ENCODE measurements at places on chromosomes 2 and 18. TPM values are rescaled to one million over a fixed set of nuclear protein-coding genes. Genes with fewer than 3 reads are reported as not detected.

DNA sequence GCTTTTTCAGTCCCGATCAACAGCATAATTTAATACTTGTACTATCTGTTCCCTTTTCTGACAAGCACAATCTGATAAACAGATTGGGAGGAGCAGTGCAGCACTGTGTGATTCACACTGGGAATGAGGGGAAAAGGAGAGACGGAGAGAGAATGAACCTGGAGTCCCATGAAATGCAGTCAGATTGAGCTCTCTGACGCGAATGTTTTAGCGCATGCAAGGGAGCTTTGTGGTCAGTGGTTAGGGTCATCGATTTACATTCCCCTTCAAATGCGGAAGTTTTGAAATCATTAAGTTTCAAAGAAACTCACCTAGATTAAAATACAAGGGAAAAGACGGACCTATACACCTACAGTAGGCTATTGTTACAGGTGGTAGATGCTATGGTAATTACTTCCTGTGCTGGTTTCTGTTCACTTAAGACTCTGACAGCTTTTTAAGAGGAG, 99.6 kb downstream of the KCTD1 start:
- no peak for DNase-seq

DNA sequence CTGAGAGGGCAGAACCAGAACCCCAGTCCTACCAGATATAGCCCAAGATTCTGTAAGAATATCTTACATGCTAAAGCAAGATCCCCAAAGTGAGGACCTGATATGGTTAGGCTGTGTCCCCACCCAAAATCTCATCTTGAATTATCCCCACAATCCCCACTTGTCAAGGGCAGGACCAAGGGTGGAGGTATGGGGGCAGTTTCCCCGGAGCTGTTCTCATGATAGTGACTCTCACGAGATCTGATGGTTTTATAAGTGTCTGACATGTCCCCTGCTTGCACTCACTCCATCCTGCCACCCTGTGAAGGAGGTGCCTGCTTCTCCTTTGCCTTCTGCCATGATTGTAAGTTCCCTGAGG, 19.9 kb downstream of the TTC32 start:
- no peak for DNase-seq

DNA sequence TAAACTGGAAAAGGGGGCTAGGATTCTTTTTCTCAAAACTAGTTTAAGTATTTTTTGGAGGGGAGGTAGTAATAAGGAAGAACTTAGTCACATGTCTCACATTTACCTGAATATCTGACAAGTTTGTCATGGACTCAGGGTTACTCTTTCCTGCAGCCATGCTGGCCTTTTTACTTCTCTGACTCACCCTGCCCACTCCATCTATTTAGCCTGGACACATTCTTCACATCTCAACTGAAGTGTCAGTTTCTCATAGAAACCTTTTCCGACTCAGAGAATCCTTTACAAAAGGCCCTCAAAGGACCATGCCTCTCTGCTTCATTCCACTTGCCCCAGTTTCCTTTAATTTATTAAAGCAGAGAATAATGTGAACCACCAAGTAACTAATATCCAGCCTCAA, 42.6 kb downstream of the SCN7A start:
- DNase-seq = no peak

- no peak for DNase-seq
Measured at GRCh38 chr18:49669403-49669802, 107.5 kb downstream of the LIPG start.

DNA sequence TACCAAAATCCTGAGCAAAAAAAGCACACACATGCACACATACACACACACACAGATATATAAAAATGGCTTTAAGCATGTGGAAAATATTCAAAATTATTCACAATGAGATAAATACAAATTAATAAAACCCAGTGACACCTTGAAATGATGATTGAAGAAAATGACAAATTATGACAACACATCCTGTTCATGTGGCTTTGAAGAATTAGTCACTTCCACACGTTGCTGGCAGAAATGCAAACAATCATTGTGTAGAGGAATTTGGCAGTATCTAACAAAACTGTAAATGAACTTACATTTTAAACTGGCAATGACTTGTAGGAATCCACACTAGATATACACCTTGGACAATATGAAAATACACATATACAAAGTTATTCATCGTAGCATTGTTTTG, 95.8 kb upstream of the RGPD4 start:
- no peak for DNase-seq

DNA sequence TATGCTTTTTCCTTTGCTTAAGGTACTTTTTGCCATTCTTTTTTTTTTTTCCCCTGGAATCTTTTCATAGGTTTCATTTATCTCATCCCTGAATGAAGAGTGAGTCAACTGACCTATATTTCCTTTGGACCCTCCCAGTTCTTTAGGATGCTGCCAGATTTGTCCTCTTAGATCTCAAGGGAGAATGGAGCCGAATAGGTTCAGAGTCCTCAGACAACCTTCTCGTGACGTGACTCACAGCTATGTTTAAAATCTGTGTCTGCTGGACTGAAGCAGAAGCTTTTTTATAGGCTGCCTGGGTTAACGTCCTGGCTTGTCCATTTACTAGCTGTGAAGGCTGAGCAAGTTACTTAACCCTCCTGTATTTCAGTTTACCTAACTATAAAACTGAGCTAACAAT, 358.6 kb downstream of the DLGAP1 start:
- DNase-seq = no peak

GRCh38 chr18:50161597-50162205, 33.2 kb downstream of the MYO5B start:
- no peak for DNase-seq

DNA sequence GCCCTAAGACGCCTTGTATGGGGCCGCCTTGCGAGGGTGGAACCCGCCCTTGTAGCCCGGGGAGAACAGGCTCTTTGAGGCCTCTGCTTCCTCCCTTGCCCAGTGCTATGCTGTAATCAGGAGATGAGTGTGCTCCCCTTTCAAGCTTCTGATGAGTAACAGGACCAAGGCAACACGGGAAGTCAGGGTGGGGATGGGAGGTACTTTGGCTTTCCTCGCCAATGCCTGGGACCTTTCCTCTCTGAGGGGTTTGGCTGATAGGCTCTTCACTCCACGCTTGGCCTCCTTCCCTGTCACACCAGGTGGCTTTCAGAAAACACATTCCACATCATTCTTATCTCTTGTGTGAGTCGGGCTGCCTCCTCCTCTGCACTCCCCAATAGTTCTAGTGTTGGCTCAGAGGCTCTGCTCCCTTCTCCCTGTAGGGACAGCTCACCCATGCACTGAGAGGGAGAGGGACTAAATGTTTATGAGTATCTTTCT, 223.7 kb upstream of the TRIB2 start:
- no peak for DNase-seq

DNA sequence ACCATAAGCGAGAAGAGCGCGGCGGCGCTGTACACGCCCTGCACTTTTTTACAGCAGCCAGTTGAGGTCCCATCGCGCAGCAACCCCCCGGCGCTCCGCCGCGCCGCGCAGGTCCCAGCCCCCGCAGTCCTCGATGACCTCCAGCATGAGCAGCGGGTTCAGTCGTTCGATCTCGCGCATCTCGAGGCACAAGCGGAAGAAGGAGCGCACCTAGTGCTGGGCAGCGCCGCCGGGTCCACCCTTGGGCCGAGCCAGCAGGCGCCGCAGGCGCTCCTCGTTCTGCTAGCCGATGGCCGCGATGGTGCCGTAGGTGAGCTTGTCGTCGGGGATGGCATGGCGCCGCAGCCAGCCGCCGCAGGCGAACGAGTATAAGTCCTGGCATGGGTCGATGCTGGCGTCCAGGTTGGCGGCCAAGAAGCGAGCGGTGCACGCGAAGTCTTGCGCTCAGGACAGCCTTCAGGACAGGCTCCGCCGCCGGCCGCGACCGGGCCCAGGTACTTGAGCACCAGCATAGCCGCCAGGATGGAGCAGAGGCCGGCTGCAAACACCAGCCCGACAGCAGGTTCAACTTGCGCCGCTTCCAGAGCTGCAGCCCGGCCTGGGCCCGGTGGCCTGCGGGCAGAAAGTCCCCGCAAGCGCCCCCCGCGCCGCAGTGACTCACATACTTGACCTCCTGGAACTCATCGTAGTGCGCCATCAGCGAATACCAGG, 8.3 kb downstream of the ALPP start:
- no peak for DNase-seq

GRCh38 chr2:189168856-189169499, 10.6 kb downstream of the COL5A2 start:
- DNase-seq = no peak

DNA sequence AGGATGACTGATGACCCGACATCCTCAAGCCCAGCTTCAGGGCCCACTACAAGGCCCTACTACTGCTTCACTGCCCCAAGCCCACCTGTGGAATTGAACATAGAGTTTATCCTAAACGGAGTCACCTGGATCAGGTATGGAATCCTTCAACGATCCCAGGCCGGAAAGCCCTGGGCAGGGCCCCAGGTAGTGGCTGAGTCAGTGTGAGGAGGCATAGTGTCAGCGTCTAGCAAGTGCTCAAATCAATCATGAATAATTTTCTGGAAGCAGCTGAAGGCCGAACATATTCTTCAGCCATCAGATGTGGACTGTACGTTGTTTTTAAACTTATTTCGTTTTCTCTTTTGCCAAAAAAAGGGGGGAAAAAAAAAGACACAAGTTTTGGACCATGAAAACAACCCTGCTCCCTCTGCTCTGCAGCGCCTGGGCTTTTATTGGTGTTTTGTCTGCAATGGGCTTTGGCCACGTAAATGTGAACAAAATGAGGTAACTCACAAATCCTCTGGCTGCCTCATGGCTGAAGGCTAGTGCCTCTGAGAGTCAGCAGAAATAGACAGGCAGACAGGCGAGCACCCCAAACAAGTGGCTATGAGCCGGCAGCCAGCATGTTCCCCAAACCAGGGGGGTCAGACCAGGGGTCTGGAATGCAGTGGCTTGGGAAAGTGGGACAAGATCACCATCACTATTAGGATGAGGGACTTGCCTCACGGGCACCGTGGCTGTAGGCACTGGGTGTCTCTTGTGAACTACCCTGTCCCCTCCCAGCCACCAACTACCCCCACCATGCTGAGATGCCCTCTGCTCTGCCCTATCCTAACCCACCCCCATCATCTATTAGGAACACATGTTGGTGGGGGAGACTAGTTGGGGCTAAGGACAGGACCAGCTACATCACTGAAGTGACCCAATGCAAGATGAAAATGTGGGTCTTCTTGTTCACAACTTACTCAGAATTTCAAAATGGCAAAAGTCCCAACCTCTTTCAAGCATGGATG, 51.4 kb downstream of the TTC32 start:
- DNase-seq = no peak

GRCh38 chr2:12071318-12071717, 324.9 kb downstream of the LPIN1 start:
- DNase-seq = no peak

GRCh38 chr2:45345331-45346234, 265.5 kb downstream of the SRBD1 start:
- no peak for DNase-seq

GRCh38 chr2:122191331-122191730, 435.9 kb downstream of the TSN start:
- DNase-seq = no peak

- no peak for DNase-seq
Measured at GRCh38 chr2:191362841-191363240, 117.6 kb downstream of the MYO1B start.

DNA sequence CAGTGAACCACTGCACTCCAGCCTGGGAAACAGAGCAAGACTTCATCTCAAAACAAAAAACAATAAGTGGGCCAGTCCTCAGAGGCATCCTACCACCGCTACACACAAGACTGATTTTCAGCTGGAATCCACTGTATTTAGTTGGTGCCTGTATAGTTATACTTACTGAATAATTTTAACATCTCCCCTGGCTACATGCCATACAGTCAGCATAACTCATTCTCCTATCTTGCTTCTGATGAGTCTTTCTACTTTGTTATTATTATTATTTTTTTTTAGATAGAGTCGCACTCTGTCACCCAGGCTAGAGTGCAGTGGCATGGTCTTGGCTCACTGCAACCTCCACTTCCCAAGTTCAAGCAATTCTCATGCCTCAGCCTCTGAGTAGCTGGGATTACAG, 19.9 kb upstream of the CAB39 start:
- no peak for DNase-seq

- DNase-seq = no peak
Measured at GRCh38 chr2:27051902-27052645, 606 bp downstream of the AGBL5 start.

GRCh38 chr2:6754419-6754818, 111.3 kb downstream of the CMPK2 start:
- DNase-seq = no peak

- DNase-seq = peak; percentile 63
Measured at GRCh38 chr18:11324956-11325882, 175.8 kb upstream of the PIEZO2 start.

DNA sequence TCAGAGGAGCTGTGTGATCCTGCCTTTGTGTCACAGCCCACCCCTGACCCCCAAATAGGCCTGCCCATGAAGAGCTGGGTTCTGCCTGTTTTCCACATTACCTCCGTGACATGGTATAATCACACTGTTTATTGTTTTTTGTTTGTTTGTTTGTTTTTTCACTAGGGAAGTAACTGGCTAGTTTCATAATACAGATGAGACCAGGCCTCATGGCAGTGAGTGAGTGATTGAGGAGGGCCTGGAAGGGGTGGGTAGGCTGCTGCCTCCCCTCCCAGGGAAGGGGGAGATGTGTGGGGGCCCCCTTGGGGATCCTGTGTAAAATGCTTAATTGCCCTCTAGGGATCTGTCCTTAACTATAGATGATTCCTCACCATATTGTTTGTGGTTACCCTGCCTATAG, 190.5 kb downstream of the LDLRAD4 start:
- no peak for DNase-seq

DNA sequence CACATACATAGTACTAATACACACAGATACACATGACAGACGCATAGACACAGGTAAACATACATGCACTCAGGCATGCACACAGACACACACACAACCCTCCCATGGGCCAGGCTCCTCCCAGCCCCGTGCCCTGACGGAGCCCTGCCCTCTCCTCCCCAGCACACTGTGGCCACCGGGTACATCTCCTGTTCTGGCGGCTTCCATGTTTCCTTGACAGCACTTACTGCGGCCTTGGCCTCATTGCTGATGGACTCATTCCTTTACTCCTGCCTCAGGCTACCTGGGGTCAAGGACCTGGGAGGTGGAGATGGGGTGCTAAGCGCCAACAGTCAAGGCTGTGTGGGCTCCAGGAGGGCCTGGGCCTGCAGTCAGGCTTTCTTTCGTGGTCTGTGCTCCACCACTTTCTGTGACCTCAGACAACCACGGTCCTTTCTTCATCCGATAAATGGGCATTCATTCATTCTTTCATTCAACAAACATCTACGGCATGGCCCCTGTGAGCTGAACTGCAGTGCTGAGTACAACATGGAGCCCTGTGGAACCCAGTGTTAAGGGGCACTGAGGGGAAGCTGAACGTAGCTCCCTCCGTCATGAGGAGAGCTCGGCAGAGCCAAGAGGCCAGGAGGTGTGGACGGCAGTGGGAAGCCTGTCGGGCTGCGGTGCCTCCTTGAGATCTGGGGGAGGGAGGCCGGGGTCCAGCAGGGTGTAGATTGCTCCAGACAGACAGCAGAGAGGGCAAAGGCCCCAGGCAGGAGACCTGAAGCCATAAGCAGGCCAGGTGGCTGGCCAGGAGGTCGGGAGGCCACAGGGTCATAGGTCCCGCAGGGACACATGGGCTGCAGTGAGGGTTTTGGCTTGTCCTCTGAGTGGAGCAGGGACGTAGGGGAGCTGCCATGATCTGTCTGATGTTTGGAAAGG, 190.4 kb upstream of the HDAC4 start:
- DNase-seq = no peak

GRCh38 chr2:58131191-58132011, 84.8 kb downstream of the VRK2 start:
- DNase-seq = no peak

Gene RIOK3
- total RNA-seq = 44.1 TPM

Gene ANKRD30BL
- not detected for total RNA-seq

Gene RBM44
- total RNA-seq = 0.56 TPM

Gene ICA1L
- 5.1 TPM for total RNA-seq

Gene KDSR
- total RNA-seq = 24.6 TPM

Gene CRIM1
- total RNA-seq = 6.5 TPM

Gene SP3
- total RNA-seq = 74.8 TPM

All from GM12878 (cell line).